ENCODE measurements at places on chromosomes 5 and 9.

DNA sequence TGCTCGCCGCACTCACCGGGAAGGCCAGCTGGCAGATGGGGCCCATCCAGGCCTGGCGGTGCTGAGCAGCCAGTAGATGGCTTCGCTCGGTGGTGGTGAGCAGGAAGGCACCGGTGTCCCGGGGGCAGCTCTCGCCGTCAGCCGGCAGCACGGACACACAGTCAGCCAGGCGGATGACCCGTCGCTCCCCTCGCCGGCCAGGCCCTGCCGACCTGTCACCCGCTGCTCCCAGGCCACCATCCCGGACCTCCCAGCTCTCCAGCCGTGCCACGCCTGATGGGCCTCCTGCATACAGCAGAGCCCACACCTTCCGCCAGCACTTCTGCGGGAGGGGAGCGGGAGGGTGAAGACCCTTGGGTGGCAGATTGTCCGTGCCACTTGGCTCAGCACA is 1.4 kb downstream of the DOK3 start:
- DNase-seq = no peak

DNA sequence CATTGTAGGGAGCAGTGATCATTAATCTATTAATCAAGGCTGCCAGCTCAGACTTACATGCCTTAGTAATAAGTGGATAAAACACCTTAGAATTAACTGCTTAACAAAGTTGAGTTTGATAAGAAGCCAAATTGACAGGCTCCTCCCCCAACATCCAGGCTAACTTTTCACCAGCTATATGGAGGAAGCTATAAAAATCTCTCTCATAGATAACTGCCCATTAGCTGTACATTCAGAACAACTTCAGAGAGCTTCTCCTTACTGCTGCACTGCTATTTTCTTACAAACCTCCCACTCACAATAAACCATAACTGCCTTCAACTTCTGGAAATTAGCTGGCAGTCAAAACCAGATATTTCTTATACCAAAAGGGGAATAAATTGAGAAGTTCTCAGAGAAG is 364.1 kb downstream of the PRELID2 start:
- DNase-seq = no peak

- no peak for DNase-seq
Measured at GRCh38 chr5:116989995-116990394, 415.4 kb upstream of the SEMA6A start.

- no peak for DNase-seq
Measured at GRCh38 chr5:89556215-89556913, 673.4 kb upstream of the MEF2C start.

- no peak for DNase-seq
Measured at GRCh38 chr9:83596899-83597504, 25.9 kb upstream of the IDNK start.

DNA sequence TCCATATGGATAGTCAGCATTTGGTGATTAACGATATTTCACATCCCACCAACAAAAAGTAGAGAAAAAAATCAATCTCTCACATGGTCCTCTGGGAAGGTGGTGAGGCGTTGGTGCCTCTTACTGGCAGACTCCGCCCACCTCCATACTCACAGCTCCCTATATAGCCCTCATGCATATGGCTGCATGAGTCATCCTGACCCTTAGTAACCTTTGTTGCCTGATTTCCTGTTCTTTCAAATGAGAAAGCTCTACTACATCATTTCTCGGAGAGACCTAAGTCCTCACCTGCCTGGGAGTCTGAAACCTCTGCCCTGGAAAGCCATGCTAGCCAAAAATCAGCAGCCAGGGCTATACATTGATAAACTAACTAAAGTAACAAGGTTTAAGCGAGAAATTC is 33.3 kb upstream of the ABCA1 start:
- DNase-seq = no peak

- no peak for DNase-seq
Measured at GRCh38 chr9:129698254-129698757, 32.9 kb downstream of the PRRX2 start.

- DNase-seq = no peak
Measured at GRCh38 chr9:113562653-113563381, 99.3 kb downstream of the RGS3 start.

DNA sequence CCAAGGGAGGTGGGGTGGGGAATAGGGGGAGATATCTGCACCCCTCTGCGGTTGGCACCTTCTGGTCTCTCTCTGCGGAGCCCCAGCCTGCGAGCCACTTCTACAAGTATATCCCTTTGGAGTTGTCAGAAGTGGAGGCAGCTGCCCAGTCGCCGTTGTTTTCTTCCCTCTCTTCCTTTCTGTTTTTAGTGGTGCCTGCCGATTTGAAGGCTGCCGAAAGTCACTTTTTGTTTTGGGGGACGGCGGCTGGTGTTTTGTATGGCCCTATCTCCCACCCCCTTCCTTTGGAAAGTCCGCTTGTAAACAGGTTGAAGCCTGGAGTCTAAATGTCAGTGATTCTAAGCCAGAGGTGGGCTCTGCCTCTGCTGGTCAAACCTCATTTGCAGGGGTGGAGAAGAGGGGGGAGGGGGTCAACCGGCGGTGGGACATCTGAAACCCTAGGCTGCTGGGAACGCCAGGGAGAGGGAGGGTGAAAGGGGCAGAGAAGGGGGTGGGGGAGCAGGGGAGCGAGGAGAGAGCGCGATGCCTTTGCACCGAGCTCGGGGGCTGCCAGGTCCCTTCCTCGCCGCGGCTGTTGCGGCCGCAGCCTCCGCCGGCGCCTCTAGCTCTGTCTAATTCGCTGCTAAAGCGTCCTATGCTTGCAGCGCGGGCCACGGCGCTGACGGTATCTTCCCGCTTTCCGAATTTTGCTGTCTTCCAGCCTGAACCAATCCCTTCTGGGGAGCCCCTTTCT is at the start of gene FGF10:
Gene FGF10, minus strand, starts transcription at position 331 of the 733 bp plus-strand sequence. CDS start 738 bp downstream, outside the sequence.
- DNase-seq = no peak

- no peak for DNase-seq
Measured at GRCh38 chr5:76104027-76104426, 20.8 kb downstream of the SV2C start.

DNA sequence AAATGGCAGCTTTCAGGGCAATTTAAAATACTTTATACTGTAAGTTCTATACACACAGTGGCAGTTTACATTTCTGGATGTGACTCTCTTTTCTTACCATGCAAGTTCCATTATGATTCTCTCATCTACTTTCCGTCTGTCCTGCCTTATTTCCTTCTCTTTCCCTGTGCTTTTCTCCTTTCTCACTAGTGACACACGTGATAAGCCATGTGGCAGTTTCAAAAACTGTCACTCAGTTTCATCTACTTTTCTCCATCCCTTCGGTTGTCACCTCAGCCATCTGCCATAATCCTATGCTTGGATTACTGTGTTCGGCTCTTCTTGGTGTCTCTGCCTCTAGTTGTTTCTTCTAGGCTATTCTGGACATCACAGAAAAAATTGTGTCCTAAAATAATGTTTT is 46.8 kb upstream of the ATG10 start:
- no peak for DNase-seq

DNA sequence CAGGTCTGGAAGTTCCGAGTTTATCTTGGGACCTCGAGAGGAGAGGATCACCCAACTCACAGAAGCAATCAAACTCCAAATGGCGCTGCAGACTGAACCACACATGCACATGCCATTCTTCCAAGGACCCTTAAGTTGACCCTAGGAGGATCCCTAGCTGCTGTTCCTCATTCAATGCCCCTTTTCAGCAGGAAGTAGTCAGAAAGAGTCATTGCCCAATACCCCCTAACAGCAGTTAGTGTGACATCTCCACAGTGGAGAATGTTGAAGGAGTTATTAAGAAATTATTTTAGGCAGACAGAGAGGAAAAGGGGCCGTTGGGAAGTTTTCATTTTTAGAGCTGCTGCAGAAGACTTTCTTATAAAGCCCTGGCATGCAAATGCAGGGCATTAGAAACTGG is 229.9 kb upstream of the DAB2 start:
- no peak for DNase-seq

DNA sequence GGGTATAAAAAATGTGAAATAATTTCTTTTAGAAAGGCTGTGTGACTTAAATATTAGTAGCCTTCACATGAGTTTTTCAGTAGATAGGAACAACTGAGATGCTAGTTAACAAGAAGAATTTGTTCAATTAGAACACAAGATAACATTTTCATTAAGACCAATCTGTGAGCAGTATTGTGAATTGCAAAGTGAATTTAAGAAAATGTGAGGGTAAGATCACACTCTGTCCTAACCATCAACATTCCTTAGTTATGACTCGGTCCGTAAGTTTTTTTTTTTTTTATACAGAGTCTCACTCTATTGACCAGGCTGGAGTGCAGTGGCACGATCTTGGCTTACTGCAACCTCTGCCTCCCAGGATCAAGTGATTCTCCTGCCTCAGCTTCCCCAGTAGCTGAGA is 180.2 kb upstream of the EGFLAM start:
- DNase-seq = no peak

DNA sequence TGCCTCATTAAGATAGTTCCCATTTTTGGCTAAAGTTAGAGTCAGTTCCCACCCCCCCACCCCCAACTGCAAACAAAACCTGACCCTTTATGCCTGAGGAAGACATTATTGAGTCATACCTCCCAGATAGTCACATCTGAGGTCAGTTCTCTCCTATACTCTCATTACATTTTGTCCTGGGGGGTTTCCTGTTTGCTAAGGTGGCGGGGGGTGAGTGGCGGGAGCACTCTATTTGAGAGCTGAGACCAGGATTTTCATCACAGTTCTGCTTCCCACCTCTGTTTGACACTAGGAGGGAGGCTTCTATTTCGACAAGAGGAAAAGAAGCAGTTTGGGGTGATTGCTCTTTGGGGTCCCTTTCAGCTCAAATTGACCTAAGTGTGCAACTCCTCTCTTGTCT is 59.4 kb upstream of the ICE1 start:
- no peak for DNase-seq
